ENCODE measurements at places on chromosomes 12 and 14. TPM values are rescaled to one million over a fixed set of nuclear protein-coding genes. Genes with fewer than 3 reads are reported as not detected.

DNA sequence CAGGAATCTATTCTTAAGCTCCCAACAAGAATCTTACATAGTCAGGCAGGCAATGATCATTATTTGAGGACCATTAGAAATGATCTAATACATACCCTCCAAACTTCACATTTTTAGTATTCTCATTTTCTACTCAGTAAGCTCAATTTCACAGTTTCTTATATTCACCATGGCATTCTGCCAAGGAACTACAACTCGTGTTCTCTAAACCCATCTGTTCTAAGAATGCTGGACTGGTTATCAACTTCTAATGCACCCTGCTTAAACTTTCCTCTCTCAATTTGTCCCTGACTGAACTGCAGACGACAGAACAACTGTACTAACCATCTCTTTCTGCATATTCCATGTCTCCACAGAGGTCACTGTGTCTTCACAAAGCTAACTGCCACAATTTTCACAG lies 58.6 kb downstream of the GXYLT1 start:
- DNase-seq = no peak

DNA sequence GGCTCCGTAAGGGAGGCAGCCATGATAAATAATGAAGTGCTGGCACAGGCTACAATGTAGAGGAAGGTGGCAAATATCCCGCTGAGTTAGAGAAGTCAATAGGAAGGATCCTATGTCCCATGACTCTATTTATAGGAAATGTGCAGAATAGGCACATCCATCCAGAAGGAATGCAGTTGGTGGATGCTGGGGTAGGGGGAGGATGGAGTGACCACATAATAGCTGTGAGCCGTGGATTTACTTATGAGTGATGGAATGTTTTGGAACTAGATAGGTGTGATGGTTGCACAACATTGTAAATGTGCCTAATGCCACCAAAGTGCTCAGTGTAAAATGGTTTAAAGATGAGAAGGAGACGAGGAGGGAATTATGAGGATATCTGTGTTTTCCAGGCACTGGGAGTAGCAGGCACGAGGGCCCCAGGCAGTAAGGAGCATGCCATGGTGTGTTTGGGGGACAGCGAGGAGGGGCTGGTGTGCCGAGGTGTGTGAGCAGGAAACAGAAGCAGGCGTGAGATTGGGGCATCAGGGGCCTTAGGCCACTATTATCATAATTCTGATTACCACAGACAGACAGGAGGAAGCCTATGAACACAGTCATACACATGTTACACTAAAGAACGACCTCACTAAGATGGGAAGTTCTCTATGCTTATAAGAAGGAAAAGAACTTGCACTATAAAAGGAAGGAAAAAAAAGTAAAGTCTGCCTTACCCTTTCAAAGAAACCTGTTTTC lies 837.3 kb upstream of the TMEM132C start:
- DNase-seq = no peak

DNA sequence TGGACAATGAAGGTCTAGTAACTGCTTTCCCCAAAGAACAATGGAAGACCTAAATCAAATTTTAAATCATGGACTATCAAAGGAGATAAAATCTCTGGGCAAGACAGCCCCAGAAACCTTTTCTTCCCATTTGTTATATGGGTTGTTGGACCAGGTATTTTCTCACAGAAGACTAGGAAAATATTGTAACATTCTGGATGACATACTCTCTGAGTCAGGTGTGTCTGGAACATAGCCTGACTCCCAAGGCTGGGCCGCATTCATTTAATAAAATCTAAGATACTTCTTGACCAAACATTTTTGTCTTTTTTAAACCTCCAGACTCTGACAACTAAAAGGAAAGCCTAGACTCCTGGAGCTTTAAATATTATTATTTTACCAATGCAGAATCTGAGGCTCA lies 87.9 kb downstream of the ATP23 start:
- DNase-seq = no peak

- no peak for DNase-seq
Measured at GRCh38 chr14:20746566-20746965, 879 bp downstream of the EDDM3A start.

DNA sequence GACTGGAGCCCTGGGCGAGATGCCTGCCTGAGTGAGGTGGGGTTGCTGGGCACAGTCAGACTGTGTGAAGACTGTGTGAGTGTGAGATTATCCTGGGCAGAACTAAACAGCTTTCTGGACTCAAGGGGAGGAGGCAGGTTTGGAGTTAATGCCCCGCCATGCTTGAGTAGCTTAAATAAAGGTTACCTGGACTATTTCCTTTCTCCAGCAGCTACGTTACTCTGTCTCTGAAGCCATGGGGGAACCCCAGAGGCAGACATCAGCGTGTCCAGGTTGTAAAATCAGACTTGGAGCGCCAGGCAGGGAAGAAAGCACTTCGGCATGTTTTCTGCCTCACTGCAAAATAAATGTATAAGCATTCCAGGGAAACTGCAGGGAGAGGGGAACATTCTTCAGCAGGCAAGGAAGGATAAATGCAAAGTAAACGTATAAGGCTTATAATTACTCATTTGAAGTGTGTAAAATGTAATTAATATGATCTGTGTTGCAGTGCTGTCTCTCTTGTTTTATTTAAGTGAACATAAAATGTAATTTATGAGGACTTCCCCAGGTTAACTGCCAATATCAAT lies 129.7 kb downstream of the CHST11 start:
- no peak for DNase-seq

- DNase-seq = no peak
Measured at GRCh38 chr12:122203301-122204166, at the start of gene B3GNT4. Gene B3GNT4 (plus strand): TSS chr12:122203709. CDS start chr12:122204619, 910 bp downstream.

- peak; percentile 55 for DNase-seq
Measured at GRCh38 chr12:32444895-32445294, 45.5 kb downstream of the FGD4 start.

GRCh38 chr12:69534389-69534822 lies 50.9 kb upstream of the CCT2 start:
- peak; percentile 96 for DNase-seq

- DNase-seq = no peak
Measured at GRCh38 chr12:111788178-111788654, 21.5 kb downstream of the ALDH2 start.

DNA sequence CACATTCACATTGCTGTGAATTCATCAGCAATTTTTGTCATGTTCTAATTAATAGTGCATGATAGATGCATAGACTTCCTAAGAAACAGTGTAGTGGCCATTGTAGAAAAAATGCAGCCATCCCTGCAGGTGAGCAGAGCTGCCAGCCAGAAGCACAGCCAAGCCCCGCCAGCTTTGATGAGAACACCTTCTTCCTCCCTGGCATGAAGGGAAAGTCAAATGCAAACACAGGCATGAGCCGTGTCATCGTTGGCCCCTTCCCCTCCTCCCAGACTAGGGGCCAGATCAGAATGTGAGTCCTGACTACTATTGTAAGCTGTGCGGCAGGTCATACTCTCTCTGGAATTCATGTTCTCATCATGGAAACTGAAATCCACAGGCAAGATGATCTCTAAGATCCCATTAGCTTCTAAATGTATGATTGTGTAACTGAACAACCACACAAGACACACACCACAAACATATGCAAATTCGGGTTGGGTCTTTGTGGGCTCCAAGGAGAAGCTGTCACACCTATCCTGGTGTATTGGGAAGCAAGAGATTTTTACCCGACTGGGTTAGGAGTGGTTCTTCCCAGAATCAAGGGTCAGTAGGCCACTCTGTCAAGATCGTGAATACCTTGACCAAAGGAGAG lies 2.8 kb upstream of the AQP2 start:
- no peak for DNase-seq

SIRT4 gene
- total RNA-seq = 2.4 TPM

NUMB gene
- total RNA-seq = 13.2 TPM
